Tibial artery (tissue), 4 donors: ENCODE measurements at places on chromosomes 5 and 9.

- no peak for DNase-seq
These were observed 55.7 kb downstream of the GGTA1 start for GRCh38 chr9:121443981-121444380.

- DNase-seq, result no peak
These were observed 979 bp downstream of the PCDHGA12 start for GRCh38 chr5:141431286-141431685.

- no peak for DNase-seq
These were observed 458.6 kb upstream of the PAPPA start for GRCh38 chr9:115694991-115695390.

GRCh38 chr5:174464504-174465165 lies 259.7 kb upstream of the MSX2 start:
- DNase-seq, result no peak

DNA sequence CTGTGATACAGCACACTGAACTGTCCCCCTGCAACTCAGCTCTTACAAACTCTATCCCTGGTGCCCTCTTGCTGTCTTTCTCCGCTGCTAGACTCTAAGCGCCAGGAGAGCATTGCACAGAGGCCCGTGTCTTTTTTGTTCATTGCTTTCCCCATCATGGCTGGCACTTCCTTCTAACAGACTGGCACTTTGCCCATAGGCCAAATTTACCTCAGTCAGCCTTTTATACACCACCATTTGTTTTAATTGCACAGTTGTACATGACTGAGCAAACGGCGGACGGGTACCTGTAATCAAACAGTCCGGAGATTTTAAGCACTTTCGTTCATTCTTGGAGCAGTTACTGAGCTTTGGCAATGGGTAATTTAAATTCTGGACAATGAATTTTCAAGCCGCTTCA lies 102.2 kb upstream of the CLINT1 start:
- no peak for DNase-seq

DNA sequence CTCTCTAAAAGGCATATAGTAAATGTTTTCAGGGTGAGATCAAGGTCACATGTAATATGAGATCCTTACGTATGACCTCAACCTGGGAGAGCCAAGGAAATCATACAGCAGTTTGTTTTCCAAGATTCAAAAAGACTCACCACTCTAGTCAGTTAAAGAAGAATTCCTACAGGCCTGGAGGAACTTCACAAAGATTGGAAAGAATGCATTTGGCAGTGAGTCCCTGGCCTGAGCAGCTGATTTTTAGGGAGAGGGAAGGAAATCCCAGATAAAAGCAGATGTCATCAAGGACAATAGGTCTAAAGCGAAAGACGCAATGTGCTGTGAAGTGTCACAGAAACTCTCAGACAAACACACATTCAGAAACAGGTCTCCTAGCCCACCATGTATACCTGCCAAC lies 424.0 kb upstream of the ZNF462 start:
- no peak for DNase-seq

- DNase-seq, result no peak
These were observed 90.8 kb downstream of the COL23A1 start for GRCh38 chr5:178499352-178499751.

DNA sequence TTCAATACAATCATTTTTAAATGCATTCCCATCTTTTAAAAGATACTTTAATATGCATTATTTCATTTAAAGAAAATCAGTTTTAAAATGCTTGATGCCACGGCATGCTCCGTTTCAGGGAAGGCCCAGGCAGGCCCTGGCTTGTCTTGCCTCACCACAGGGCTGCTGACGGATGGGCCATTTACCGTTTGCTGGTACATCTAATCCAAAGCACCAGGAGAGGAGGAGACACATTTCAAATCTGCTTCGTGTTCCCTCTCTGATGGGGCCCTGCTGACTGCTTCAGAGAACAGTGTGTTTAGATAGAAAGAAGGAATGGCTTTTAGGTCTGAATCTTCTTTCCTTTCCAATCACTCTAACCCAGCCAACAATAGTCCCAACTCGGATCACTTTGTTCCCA lies 185.2 kb downstream of the DCP2 start:
- DNase-seq, result no peak

DNA sequence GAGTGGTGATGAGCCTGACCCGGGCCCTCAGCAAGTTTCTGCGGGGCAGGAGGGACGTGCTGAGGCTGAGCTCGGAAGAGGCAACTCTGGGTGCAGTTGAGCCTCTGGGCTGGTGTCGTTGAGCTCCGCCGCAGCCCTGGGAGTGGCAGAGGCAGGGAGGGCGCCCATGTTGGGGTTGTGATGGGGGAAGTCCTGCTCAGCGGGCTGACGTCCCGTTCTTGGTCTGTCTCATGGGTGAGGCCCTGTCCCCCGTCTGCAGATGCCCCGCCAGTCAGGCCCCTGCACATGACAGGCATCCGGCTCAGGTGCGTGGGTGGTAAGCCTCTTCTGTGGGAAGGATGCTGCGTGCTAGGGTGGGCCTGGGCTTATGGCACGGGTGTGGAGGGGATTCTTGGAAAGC lies 64.3 kb downstream of the RXRA start:
- no peak for DNase-seq

GRCh38 chr5:96687812-96688453 lies 25.8 kb downstream of the CAST start:
- DNase-seq, result no peak

- no peak for DNase-seq
These were observed 417.9 kb downstream of the NR2F1-AS1 start for GRCh38 chr5:93163010-93163663.

DNA sequence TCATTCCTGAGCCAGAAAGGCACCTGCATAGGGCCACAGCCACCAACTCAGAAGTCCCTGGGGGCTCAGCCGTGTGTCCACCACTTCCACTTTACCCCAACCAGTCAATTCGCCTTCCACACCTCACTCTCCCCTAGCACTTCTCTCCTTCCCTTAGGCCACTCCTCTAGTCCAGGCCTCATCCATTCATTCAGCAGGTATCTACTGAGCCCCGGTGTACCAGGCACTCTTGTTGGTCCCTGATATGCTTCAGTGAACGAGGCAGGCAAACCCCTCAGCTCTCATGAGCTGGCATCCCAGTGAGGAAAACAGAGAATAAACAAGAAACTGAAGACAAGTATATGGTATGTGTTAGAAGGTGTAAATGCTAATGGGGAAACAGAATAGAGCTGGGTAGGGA lies 28.7 kb downstream of the NDUFA8 start:
- no peak for DNase-seq

DNA sequence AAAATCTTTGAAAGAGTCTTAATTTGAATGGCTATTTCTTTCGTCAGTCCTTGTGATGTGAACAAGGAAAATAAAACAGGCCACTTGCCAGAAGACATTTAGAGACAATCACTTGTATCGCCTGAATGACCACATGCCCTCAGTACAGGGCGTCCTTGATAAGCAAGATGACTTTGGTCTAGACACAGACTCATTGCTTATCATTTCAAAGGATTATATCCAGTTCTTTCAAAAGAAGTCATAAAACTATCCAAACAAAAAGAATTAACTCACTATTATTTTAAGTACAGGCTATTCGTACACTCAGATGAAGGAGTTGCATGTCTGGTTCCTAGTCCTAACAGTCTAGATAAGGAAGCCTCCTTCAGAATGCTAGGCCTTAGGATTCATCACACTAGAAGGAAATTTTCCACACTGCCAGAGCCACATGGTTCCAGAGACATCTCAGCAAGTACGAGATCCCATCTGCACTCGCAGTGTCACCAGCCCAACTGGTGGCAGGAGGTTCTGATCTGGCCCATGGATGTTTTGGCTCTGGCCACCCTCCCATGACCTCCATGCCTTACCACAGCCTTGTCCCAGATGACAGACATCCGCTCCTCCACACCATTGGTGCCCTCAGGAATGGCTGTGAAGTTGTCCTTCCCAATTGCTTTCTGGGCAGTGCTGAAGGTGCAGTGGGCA lies 109.6 kb downstream of the DPYSL3 start:
- DNase-seq, result no peak

GRCh38 chr5:55817030-55817429 lies 34.1 kb upstream of the IL31RA start:
- no peak for DNase-seq

DNA sequence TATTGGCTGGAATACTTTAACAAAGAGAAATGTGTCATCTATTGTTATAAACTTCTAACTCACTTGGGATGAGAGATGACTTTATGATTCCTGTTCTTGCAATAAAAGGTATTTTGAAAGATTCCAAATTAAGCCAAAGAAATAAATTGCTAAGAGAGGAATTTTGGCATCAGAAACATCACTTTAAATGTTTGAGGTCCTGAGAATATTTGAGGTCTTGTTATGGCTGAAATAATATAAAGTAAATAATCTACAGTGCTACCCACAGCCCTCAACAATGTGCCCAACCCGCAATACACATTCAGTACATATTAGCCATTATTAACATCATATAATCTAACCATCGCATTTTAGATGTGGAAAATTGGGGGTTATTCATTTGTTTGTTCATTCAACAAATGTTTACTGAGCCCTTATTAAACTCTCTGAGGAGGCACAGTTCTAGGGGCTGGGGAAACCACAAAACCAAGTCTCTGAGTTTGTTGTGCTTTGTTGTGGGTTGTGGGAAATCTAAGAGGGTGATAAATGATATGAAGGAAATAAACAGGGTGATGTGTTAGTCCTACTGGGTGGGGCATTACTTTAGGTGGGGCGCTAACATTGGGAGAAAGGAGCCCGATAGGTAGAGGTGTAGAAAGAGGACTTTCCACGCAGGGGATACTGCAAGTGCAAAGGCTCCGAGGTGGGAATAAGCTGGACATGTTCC lies 135.2 kb upstream of the CLINT1 start:
- no peak for DNase-seq

DNA sequence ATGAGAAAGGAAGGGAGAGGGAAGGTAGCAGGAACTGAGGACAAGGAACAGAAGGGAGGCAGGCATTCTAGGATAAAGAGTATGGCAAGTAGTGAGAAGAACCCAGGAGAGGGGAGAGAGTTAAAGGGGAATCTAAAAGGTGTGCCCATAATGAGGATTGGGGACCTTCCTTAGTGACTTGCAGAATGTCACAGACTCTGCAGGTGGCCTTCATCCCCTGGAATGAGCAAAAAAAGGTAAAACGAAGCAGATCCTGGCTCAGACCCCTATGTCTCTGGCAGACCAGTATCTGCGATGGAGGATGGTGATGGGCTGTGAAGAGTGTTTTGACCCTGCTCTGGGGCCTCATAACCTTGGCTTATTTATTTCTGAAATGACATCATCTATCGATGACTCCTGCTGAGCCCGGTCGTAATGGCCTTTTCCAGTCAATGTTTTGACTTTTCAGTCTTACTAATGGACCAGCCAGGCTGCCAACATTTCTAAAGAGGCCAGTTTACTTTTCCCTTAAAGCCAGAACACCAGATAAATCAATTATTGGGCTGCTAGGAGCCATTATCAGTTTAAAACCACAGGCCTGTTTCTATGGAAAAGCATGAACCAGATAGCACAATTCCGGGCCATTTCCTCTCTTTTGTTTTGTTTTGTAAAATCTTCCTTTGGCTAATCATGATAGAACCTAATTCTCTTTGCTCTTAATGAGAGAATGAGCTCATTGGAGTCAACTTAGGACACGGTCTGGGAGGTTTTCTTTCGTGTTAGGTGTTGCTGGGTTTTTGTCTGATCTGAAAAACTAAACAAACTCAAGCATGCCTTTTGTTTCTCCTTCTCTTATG lies 3.1 kb downstream of the TMOD1 start:
- no peak for DNase-seq

GRCh38 chr5:90956511-90957097 lies 398.0 kb downstream of the ADGRV1 start:
- no peak for DNase-seq

- no peak for DNase-seq
These were observed at the start of gene PFN3 for GRCh38 chr5:177399997-177400868. TSS of gene PFN3 (minus strand) at chr5:177400661. CDS start at chr5:177400576, 85 bp downstream.

- peak; percentile 61 for DNase-seq
These were observed 20.6 kb downstream of the TPPP start for GRCh38 chr5:672329-673160.

DNA sequence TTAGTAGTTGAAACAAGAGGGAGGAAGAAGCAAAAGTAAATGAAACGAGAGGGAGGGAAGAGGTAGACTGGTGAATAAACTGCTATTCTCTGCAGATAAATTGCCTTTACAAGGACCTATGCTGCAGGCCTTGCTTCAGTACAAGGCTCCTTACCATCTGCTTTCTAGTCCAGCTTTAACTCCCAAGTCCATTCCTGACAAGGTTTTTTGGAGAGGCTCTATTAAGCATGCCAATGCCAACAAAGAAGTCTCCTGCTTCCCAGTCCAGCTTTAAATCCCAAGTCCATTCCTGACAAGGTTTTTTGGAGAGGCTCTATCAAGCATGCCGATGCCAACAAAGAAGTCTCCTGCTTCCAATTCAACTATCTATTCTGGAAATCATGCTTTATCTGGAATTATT lies 244.9 kb downstream of the GABRB2 start:
- DNase-seq, result no peak

DNA sequence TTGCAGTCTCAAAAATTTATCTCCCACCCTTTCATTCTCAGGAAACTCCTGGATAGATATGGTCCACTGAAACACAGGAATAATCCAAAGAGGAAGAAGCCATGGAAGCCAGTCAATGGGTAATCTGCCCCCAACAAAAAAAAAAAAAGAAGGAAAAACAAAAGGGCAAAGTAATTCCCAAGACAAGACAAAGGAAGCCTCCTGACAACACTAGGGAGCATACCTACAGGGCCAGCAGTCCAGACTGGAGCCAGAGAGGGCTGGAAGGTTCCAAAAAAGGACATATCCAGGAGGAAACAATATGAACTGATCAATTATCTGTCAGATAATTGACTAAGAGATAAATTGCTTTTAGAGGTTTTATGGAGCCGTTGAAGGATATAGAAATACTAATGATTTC lies 12.9 kb downstream of the FNIP1 start:
- no peak for DNase-seq

DNA sequence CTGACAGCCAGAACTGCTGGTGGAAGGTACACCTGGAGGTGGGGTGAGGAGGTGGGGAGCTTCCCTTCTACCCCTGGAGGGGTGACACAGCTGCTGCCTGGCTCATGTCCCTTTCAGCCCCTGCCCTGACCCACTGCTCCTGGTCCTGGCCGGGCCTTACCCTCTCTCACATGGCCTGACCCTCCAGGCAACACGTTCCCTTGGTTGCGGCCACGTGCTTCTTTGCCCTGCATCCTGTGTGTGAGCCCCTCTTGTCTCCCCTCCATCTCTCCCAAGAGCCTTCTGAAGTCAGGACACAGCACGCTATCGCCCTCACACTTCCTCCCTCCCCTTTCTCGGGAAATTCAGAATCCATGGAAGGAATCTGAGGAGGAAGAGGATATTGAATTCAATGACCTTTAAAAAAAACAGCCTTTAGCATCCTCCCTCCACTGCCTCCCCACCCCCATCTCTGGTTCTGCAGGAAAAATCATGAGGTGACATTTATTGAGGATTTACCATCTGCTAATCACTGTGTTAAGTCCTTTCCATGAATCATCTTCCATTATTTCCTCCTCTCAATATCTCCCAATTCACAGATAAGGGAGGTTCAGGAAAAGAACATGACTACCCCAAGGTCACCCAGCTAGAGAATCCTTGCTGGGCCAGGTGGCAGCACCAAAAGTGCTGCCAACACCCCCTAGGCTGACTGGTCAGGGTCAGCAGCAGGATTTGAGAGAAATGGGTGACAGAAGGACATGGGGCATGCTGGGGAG lies 8.3 kb downstream of the AQP3 start:
- DNase-seq, result no peak
